ENCODE measurements at places on chromosomes 2 and 18.

DNA sequence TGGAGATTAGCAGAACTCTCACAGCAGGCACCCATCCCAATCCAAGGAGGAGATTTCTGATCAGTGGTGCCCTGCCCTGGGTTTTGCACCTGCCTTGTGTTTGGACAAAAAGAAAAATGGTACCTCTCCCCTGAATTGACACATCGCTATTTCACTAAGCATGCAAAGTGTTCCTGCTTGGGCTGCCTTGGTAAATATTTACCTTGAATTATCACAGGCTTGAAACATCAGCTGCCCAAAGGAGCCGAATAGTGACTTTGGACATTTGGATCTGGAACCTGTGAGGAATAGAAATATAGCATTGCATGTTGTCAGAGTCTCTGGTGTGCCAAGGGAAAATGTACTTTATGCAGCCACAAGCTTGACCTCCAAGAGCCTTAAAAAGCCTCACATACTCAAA is 926.4 kb upstream of the FANCL start:
- no peak for DNase-seq

- DNase-seq = no peak
These were observed 32.1 kb upstream of the NCKAP5 start for GRCh38 chr2:133600266-133600928.

GRCh38 chr2:28809927-28810326 is 707 bp upstream of the SPDYA start:
- DNase-seq = no peak

DNA sequence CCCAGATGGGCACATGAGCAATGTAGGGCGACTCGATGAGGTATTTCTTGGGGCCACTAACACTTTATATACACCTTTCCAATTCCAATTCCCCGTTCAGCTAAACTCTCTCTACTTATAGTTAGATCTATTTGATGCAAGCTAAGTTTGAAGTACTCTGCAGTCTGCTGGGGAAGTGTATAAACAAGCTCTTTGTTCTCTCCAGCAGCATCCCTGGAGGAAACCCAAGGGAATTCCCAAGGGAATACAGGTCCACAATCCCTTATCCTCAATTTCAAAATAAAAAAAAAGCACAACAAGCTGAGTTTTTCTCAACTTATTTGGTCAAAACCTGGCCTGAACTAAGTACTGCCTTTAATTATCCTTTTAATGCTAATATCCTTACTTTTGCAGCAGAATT is 433.3 kb downstream of the NBAS start:
- peak; percentile 6 for DNase-seq

DNA sequence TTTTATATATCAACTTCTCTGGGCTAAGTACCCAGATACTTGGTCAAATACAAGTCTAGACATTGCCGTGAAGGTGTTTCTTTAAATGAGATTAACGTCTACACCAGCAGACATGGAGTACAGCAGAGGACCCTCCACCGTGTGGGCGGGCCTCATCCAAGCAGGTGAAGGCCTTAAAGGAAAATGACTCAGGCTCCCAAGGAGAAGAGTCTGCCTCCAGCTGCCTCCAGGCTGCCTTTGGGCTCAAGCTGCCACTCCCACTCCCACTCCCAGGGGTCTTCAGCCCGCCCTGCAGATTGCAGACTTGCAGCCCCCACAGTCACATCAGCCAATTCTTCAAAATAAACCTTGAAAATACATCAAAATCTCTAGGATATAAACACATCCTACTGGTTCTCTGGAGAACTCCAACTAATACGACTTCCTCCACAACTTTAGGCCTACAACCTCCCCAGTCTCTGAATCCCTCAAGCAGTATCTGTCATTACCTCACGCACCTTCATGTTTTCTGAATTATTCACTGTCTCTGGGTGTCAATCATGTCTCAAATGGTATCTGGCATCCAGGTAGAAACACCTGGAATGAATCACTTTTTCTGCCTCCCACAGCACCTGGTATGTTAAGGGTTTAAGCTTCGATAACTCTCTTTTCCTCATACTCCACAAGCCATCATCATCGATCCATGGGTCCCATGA is 6.9 kb downstream of the ITGB1BP1 start:
- DNase-seq = no peak
